ENCODE measurements at places on chromosomes 5 and 9.
A peak's percentile ranks its signal among the peaks of the same experiment; 100 is the strongest.

DNA sequence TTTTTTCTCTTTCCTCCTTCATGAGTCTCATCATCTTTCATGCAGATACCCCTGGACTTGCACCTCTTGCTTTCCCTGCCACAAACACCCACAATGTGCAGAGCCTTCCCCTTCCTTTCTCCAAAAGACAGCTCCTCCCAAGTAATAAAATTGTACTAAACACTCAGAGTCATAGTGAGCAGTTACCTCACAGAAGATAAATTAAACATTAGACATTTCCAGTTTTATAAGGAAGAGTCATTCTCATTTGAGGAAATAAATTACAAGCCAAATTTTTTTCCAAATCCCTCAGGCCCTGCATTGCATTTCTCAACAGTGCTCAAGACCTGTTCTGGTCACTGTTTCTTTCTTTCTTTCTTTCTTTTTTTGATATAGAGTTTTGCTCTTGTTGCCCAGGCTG lies 131.5 kb downstream of the ATPSCKMT start:
- no peak for DNase-seq

DNA sequence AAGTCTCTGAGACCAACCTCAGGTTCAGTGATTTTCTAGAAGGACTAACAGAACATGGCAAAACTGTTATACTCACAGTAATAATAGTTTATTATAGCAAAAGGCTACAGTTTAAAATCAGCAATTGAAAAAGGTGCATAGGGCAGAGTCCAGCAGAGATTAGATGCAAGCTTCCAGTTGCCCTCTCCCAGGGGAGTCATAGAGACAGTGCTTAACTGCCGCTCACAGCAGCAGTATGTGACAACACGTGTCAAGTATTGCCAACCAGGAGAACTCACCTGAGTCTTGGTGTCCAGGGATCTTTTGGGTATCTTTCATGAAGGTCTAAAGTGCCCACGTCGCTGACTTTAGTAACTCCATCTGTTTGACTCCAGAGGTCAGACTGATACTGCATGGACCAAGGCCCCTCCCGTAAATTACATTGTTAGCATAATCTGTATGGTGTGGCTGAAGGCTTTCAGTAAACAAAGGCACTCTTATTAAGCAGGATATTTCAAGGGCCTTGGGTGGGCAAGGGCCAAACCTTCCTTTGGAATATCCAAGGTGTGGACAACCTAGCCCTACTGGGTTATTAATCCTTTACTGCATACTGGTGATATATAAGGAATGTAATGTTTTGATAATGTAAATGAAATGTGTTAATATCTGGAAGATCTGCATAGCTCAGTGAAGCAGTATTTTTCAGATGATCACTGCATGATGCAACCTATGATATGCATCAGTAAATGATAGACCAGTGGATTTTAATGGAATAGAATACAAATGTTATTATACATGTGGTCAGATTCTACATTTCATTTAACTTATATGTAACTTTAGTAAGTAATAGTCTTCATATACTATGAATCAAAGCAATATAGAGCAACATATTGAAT lies 44.0 kb downstream of the RASA1 start:
- no peak for DNase-seq

- DNase-seq: no peak
Observed at GRCh38 chr9:125202846-125203618, 2.7 kb downstream of the RABEPK start.

DNA sequence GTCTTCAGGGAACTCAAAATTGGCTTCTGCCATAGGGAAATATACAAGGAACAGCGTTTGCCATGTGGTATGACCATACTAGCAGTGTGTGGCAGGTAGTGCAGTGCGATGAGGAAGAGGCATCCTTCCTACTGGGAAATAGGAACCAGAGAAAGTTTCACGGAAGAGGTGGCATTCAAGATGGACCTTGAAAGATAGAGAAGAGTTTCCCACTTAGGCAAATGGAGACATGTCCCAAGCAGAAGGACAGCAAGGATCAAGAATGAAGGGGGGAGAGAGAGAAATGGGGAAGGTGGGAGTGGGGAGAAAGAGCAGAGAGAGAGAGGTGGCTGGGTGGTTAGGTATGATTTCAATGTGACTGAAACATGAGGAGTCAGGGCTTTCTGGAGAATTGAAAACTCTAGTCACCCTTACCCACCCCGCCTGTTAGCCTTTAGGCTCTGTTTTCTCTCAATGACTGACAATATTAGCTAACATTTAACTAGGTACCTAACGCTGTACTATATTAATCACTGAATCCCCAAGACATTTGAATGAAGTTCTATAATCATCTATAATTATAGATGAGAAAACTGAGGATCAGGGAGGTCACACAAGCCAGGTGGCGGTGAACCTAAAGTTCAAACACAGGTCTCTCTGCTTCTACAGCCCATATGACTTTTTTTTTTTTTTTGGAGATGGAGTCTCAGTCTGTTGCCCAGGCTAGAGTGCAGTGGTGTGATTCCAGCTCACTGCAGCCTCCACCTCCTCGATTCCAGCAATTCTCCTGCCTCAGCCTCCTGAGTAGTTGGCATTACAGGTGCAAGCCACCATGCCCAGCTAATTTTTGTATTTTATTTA lies 171.3 kb downstream of the NR3C1 start:
- DNase-seq: no peak

DNA sequence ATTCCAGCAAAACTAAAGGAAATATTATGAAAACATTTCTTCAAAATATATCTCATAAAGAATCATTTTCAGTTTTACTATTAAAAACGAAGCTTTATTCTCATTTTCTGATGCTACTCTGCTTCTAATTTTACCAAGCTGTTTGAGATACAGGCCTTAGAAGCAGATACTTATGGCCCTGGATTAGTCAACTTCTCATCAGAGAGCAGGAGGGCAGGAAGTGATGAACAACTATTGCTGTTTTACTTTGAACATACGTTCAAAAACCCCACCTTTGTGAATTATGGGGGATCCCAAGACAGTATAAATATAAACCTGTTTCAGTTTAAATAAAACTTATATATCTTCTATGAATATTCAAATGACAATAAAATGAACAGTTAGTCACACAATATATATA lies 16.0 kb downstream of the MPDZ start:
- DNase-seq: no peak

DNA sequence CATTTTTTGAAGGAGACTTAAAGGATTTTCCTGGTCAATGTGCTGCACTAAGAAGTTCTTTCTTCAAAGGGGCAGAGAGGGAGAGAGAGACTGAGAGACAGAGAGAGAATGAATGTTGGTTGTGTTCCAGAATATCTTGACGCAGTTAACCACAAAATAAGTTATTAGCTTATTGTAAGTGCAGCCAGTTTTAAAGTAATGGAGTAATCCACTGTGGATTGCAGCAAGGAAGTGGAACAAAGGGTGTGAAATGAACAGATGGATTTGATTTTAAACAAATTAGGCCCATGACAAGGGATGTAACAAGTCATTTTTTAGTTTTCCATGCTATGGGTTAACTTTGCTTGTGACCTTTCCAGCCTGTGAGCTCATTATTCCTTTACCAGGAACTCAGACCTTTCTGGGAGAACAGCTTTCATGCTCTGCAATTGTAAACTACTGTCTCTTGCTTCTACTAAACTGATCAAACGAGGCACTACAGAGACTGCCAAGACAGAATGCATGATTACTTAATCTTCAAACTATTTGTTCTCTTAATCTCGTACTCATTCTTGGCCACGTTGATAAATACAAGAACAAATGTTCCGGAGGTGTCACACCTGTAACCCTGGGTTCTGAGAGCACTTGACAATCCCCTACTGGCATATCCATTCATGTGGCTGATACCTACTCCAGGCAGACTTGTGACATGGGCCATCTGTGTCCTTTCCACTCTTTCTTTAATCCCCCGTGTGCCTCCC lies 131.1 kb downstream of the TLE1 start:
- DNase-seq: no peak

- DNase-seq: no peak
Observed at GRCh38 chr5:93572608-93573353, 8.2 kb downstream of the NR2F1-AS1 start.

DNA sequence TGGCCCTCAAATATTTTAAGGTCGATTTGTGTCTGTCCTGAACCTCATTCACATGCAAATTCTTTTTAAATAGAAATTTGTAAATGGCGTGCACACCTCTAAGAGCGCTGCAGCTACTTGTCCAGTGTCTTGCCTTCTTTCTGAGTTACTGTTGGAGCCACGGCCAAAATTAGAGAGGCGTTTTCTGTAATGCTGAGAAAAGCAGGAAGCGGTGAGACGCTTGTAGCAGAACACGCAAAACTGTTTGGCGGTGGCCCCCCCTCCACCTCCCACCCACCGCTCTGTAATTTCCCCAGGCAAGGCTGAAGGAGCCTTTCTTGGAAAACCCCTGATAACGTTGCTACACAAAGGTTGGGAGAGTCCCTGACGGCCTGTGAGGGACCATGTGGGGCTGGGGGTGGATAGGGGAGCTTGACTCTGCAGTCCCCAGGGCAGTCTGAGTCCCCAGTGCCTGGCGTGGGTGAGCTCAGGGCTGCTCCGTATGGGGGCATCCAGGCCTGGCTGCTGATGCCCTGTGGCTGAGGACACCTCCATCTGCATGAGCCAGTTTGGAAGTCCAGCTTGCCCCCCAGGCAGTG lies 96.5 kb downstream of the GADD45G start:
- DNase-seq: peak; percentile 59

GRCh38 chr5:139147483-139148087 lies 50.6 kb downstream of the SIL1 start:
- no peak for DNase-seq
